Esophagus squamous epithelium (tissue), 5 donors: ENCODE measurements at places on chromosomes 1 and 21.

DNA sequence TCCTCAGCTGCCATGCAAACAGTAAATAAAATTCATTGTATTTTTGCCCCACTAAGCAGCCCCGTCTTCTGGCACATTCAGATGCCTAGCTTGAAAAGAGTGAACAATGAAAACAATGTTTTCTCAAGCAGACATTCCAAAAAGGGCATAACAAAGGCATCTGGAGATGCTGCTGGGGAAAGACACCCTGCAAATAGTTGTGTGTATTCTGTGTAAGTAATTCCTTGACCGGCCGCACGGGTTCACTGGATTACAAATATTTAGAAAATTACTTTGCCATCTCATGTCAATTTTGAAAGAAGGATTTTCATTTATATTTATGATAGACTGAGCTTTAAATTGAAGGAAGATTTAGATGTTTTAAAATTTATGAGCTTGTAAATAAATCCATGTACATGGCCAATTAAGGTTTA lies 142.2 kb downstream of the SLC45A1 start:
- H3K4me1 ChIP-seq: peaks cover 30% of the 10 kb centered on the region
- no peak overlapping the region for H3K27ac ChIP-seq
- no peaks in the 10 kb centered on the region for H3K27me3 ChIP-seq
- no peak for DNase-seq

DNA sequence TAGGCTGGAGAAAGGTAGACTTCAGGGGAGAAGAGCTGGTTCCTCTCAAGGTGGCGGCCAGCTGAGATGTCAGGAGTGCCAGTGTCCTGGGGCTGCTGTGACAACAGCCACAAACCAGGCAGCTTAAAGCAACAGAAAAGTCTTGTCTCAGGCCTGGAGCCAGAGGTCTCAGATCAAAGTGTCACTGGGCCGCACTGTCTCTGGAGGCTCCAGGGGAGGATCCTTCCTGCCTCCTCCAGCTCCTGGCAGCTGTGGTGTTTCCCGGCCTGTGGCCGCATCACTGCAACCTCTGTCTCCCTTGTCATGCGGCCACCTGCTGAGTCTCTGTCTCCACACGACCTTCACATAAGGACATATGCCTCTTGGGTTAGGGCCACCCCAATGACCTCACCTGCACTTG lies 24.4 kb upstream of the TSPEAR start:
- no peak for DNase-seq
- H3K4me1 ChIP-seq: no peaks in the 10 kb centered on the region
- no peaks in the 10 kb centered on the region for H3K27me3 ChIP-seq
- no peak overlapping the region for H3K4me3 ChIP-seq
- no peak overlapping the region for H3K27ac ChIP-seq
- H3K36me3 ChIP-seq: no peaks in the 10 kb centered on the region

GRCh38 chr21:46503922-46504550 lies 45.3 kb downstream of the DIP2A start:
- H3K4me1 ChIP-seq: peaks cover 15% of the 10 kb centered on the region
- peaks cover 3% of the 10 kb centered on the region for H3K36me3 ChIP-seq
- no peak for DNase-seq
- no peak overlapping the region for H3K27ac ChIP-seq

- H3K4me1 ChIP-seq: peaks cover 54% of the 10 kb centered on the region
- DNase-seq: no peak
- H3K27ac ChIP-seq: no peak overlapping the region
- H3K27me3 ChIP-seq: no peaks in the 10 kb centered on the region
- peaks cover 97% of the 10 kb centered on the region for H3K36me3 ChIP-seq
Observed at GRCh38 chr1:25810341-25811299, 9.1 kb upstream of the MTFR1L start.

- no peaks in the 10 kb centered on the region for H3K27me3 ChIP-seq
- H3K4me3 ChIP-seq: peak overlapping the region; percentile 69
- no peak for DNase-seq
- H3K36me3 ChIP-seq: peaks cover 14% of the 10 kb centered on the region
- H3K4me1 ChIP-seq: peaks cover 23% of the 10 kb centered on the region
Observed at GRCh38 chr1:9689011-9689706, 37.6 kb downstream of the PIK3CD start.

- H3K4me3 ChIP-seq: no peak overlapping the region
- H3K4me1 ChIP-seq: no peaks in the 10 kb centered on the region
- no peaks in the 10 kb centered on the region for H3K36me3 ChIP-seq
- H3K27me3 ChIP-seq: no peaks in the 10 kb centered on the region
- no peak overlapping the region for H3K27ac ChIP-seq
Observed at GRCh38 chr1:205325334-205325884, 3.9 kb upstream of the NUAK2 start.

DNA sequence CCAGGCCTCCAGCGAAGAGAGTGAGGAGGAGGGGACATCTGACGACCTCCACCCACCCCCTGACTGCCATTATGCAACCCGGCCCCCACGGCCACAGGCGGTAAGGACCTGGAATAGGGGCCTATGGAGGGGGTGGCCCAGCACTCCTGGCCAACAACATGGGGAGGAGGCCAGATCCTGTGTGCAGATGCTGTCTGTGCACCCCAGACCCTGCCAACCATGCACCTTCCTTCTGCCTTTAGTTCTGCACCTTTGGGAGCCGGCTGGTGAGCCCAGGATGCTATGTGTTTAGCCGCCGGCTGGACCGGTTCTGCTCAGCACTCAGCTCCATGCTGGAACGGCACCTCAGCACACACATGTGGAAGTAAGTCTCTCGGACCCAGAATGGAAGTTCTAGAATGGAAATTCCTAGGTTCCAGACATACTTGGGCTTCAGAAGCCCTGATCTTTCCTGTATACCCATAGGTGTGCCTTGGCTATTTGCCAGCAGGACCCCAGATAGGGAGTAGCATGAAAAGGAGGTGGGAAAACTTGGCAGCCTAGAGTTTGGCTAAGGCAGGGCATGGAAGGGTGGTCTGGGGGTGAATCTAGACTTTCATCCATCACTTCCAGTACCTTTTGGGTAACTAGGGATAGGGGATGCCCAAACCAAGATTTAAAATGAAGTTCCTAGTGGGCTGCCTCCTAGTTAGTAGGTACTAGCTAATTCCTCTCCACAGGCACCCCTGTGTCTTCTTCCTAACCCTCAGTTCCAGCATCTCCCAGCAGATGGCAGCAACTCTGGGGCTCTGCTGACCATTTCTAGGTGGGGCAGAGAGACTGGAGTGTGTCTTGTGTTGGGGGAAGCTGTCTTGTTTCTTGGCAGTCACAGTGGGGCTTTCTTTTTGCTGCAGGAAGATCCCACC lies 3.6 kb upstream of the CYB561D1 start:
- DNase-seq: no peak
- no peaks in the 10 kb centered on the region for H3K27me3 ChIP-seq
- H3K4me1 ChIP-seq: peaks cover 14% of the 10 kb centered on the region
- no peaks in the 10 kb centered on the region for H3K36me3 ChIP-seq
- no peak overlapping the region for H3K27ac ChIP-seq

DNA sequence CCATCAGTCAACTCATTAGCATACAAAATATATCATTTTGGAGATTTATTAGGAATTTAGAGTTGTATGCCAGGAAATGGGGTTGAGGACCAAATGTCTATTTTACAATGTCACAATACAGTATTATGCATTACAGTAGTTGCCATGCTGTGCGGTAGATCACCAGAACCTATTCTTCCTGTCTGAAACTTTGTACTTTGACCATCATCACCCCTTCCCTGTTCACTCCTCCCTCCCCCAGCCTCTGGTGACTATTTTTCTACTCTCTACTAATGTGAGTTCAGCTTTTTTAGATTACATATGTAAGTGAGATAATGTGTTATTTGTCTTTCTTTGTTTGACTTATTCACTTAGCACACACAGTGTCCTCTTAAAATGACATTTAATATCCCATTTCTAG lies 50.8 kb downstream of the PTBP2 start:
- DNase-seq: no peak
- no peak overlapping the region for H3K4me3 ChIP-seq
- H3K27me3 ChIP-seq: no peaks in the 10 kb centered on the region
- H3K36me3 ChIP-seq: no peaks in the 10 kb centered on the region

DNA sequence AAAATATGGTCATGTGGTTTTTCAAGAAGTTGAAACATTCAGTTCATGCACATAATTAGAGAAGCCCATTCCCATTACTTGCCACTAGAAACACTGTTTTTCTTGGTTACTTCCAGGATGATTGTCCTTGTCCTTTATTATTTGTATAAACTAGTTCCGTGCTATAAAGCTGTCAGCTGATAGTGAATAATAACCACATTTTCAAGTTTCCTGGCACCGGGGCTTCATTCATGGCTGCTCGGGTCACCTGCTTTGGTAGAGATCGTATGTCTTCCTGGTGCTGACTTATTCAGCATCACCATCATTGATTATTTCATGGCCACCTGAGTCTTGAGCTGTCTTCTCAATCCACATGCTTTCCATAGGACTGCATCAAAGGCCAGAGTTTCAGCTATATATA lies 62.9 kb upstream of the ZNF326 start:
- no peak overlapping the region for H3K4me3 ChIP-seq
- no peak overlapping the region for H3K27ac ChIP-seq
- no peaks in the 10 kb centered on the region for H3K27me3 ChIP-seq
- H3K36me3 ChIP-seq: peaks cover 22% of the 10 kb centered on the region

DNA sequence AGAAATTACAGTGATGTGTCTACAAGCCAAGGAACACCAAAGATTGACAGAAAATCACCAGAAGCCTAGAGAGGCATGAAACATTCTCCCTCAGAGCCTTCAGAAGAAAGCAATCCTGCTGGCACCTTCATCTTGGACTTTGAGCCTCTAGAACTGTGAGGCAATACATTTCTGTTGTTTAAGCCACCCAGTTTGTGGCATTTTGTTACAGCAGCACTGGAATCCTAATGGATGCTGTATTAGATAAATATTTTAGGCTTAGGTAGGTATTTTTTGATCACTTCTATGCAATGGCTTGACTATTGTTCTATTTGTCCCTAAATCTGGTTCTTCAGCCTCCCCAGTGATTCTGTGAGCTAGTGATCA lies 453.1 kb downstream of the LTN1 start:
- H3K4me3 ChIP-seq: no peak overlapping the region
- H3K4me1 ChIP-seq: no peaks in the 10 kb centered on the region
- H3K27me3 ChIP-seq: no peaks in the 10 kb centered on the region
- H3K27ac ChIP-seq: no peak overlapping the region
- no peak for DNase-seq
- no peaks in the 10 kb centered on the region for H3K36me3 ChIP-seq

GRCh38 chr1:241962153-241962552 lies 4.6 kb downstream of the BECN2 start:
- no peak overlapping the region for H3K27ac ChIP-seq
- no peaks in the 10 kb centered on the region for H3K27me3 ChIP-seq
- no peak overlapping the region for H3K4me3 ChIP-seq
- no peaks in the 10 kb centered on the region for H3K4me1 ChIP-seq
- DNase-seq: no peak
